Activated T-cell treated with anti-CD3 and anti-CD28 coated beads for 24 hours (primary cell): ENCODE measurements at places on chromosomes 7 and 10.

DNA sequence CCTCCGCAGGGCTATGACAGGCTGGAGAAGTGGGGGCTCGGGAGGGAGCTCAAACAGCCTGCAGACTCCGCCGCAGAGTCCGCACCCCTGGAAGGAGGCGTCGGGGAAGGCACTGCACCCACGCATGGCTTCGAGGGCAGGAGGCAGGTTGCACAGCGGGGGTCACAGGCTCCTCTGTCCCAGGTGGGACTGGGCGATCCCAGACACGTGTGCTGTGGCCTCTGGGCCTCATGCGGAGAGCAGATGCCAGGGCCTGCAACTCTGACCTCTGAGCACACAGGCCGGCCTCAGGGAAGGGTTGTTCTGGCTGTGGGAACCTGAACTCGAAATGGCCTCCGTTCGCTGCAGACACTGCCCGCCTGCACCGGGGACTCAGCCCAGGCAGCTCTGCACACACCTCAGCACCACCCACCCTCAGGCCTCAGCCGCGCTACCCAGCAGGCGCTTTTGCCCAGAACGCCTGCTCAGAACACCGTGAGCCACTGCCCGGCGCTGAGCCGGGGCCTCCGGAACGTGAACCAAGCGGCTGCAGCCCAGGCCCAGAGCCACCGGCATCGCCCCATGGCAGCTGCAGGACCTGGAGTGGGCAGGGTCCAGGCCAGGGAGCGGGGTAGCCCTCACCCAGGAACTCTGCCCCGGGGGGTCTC is 71.8 kb upstream of the ADGRA1 start:
- DNase-seq: no peak

GRCh38 chr10:72097448-72098300 is 9.3 kb upstream of the SPOCK2 start:
- DNase-seq: no peak

DNA sequence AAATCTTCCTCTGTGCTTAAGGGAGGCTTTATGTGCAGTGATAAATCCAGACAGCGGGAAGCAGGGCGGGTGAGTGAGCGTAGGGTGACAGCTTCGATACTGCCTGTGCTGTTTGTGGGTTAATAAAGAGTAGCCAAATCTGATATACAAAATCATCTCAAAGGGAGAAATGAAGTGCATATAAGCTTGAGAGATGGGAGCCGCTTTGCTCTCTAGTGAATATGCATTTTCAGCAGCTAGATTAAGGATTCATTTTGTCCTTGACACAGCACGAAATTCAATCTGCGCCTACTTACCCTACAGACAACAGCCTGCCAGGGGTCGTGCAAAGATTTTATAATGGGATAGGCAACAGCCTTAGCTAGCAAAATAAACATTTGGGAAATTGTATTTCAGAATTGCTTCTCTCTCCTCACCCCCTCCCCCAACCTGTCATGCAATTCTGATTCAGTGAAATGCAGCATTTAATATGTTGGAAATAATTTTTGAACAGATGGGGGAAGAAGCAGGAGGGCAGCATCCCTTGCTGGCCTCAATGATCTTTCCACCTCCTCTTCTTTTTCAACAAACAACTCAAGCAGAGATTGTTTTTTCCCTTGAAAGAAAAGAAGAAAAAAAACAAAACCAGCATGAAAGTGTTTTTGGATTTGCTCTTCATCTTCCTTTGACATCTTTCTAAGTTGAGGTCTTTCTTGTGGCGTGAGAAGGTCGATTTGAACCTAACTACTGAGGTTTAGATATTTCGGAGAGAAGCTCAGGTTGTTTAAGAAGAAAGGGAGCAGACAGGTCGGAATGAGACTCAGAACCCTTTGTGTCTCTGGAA is 117.9 kb downstream of the AOAH start:
- DNase-seq: no peak

GRCh38 chr7:134452419-134452838 is 6.5 kb downstream of the AKR1B1 start:
- no peak for DNase-seq

DNA sequence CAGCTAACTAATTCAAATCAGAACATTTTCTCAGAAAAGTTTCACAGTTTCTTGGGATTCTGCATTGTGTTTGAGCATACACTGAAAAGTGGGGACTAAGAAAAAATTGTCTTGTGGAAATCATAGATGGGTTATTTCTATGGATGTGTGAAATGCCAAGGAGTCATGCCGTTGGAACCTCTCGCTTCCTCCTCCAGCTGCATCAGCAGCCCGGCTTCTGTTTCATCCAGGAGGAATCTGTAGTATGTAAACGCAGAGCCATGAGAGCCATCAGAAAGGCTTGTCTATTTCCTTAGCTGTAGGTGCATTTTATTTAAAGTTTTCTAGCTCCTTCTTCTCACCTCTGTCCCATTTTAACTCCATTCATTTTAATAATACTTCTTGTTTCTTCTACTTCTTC is 1144.1 kb downstream of the GATA3 start:
- DNase-seq: no peak

DNA sequence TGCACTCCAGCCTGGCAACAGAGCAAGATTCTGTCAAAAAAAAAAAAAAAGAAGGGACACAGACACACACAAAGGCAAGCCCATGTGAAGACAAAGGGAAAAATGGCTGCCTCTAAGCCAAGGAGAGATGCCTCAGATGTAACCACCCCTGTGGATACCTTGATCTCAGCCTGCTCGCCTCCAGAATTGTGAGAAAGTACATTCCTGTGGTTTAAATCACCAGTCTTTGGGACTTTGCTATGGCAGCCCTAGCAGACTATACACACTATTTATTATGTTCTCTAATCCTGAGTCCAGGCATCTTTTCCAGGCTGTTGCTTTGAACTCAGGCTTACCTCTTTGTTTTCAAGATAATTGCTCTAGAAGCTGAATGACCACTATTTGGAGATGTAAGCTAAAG is 494.3 kb downstream of the GALNT17 start:
- DNase-seq: no peak

DNA sequence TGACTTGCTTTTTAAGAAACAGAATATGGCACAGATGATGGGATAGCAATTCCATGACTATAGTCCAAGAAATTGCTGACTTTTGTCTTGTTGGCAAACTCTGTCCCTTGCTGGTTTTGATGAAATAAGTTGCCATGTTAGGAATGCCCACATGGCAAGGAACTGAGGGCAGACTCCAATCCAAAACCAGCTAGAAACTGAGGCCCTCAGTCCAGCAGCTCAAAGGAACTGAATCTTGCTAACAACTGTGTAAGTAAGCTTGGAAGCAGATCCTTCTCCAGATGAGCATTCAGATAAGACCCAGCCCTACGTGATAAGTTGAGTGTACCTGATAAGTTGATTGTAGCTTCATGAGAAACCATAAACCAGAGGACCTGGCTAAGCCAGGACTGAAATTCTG is 64.3 kb upstream of the BMPER start:
- no peak for DNase-seq

GRCh38 chr10:78258323-78259030 is 224.8 kb downstream of the RPS24 start:
- DNase-seq: no peak

GRCh38 chr10:121594076-121594475 is 4.2 kb downstream of the FGFR2 start:
- DNase-seq: no peak
